ENCODE measurements at places on chromosomes 2 and 18. TPM values are rescaled to one million over a fixed set of nuclear protein-coding genes. Genes with fewer than 3 reads are reported as not detected.
A peak's percentile ranks its signal among the peaks of the same experiment; 100 is the strongest.

The NEU4 gene
- 22.0 TPM for total RNA-seq

The SERPINB10 gene
- not detected for total RNA-seq

The MYL1 gene
- not detected for total RNA-seq

The FSIP2 gene
- total RNA-seq: 2.4 TPM

The TFCP2L1 gene
- total RNA-seq: 1.1 TPM

The DTNB gene
- total RNA-seq: 16.3 TPM

- H3K4me1 ChIP-seq: peaks cover 61% of the 10 kb centered on the region
- peak overlapping the region; percentile 89 for H3K27ac ChIP-seq
- H3K27me3 ChIP-seq: no peaks in the 10 kb centered on the region
- H3K36me3 ChIP-seq: no peaks in the 10 kb centered on the region
Observed at GRCh38 chr2:197307933-197308521, 2.6 kb downstream of the ANKRD44 start.

DNA sequence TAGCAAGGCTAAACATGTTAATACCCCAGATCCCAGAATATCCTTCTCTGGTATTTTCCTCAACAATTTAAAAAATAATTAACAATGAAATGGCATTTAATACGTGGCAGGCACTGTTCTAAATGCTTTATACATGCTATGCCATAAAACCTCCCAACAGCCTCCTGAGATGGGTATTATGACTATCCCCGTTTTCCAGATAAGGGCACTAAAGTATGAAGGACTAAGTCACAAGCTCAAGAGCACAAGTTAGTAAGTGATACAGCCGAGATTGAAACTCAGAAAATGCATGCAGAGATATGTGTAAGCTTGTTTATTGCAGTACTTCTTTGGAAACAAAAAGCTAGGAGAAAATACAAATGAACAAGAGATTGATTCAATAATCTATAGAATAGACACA, 8.0 kb downstream of the ABCB11 start:
- no peak overlapping the region for H3K27ac ChIP-seq
- DNase-seq: no peak
- no peaks in the 10 kb centered on the region for H3K36me3 ChIP-seq
- H3K4me3 ChIP-seq: no peak overlapping the region

DNA sequence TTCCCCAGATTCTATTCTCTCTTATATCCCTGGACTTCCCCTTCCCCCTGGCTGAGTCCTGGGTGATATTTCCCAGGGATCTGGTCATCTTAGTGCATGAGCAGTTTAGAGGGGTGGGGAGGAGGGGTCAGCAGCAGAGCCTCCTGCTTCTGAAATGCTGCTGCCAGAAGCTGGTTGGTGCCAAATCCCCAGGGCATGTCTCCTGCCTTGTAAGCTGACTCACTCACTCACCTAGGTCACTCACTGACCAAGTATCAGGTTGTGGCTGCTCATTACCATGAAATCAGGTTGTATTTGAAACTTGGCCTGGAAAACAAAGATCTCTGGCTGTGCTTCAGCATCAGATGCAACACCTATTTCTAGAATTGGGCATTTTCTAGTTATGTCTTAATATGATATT, 14.3 kb downstream of the GPR39 start:
- no peaks in the 10 kb centered on the region for H3K36me3 ChIP-seq
- H3K27me3 ChIP-seq: no peaks in the 10 kb centered on the region
- no peak overlapping the region for H3K4me3 ChIP-seq
- no peaks in the 10 kb centered on the region for H3K4me1 ChIP-seq

DNA sequence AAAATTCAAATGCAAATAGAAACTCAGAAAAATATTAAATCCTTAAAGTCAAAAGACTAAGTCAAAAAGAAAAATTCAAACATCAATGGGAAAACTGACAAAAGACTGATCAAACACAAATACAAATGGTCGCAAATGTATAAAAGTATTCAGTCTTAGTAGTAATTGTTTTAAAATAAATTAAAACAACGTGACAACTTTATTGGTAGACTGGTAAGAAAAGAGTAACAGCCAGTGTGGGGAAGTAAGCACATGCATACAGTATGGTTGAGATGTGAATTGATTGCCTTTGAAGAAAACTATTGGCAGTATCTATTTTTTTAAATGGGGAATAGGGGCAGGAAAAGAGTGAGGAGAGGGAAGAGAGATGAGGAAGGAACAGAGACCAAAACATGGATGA, 9.8 kb downstream of the TMEM131 start:
- H3K4me1 ChIP-seq: no peaks in the 10 kb centered on the region
- DNase-seq: no peak
- no peak overlapping the region for H3K27ac ChIP-seq
- H3K27me3 ChIP-seq: no peaks in the 10 kb centered on the region
- H3K4me3 ChIP-seq: no peak overlapping the region

DNA sequence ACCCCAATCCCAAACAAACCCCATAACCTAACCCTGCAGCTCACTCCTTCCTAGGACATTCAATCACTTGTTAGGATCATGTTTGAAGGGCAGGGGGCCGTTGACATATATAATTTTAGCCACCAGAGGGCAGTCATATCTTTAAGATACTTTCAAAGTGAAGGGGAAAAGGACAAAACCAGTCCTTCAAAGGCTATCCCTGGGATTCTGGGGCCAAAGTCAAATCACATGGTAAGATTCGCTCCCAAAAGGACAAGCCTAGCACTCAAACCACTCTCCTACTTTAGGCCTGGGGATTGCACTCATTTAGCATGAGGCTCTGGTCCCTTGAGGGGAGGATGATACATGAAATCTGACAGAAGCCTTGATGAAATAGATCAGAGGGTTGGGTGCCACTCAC, 44.6 kb downstream of the HAUS1 start:
- H3K36me3 ChIP-seq: no peaks in the 10 kb centered on the region
- DNase-seq: no peak
- no peaks in the 10 kb centered on the region for H3K4me1 ChIP-seq
- no peaks in the 10 kb centered on the region for H3K27me3 ChIP-seq
- H3K27ac ChIP-seq: no peak overlapping the region

DNA sequence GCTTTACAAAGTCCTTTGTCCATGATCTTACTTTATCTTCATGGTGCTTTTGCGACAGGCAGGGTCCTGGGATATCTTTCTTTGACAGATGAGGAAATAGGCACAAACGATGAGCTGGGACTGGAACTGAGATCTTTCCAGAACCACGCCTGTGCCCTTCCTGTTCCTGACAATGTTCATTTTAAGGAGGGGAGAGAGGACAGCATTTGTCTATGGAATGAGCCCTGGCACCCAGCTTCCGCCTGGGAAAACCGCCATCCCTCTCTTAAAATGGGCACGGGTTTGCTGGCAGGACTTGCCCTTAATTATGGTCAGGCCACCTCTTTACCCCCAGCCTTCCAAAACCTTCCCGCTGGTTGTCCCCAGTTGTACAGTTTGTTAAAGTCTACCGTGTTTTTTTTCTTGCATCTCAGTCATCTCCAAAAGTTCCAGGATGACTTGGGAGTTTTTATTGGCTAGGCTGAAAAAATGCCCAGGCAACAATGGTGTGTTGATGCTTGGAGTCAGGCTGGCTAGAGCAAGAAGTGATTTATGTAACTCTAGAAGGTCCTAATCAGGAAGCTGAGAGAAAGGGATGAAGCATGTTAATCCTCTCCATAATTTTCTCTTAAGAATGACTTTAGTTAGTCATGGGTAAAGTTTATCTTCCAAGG, 264.9 kb upstream of the EPAS1 start:
- peak overlapping the region; percentile 2 for H3K4me3 ChIP-seq
- H3K36me3 ChIP-seq: no peaks in the 10 kb centered on the region
- DNase-seq: no peak

- no peak for DNase-seq
- no peak overlapping the region for H3K4me3 ChIP-seq
- no peak overlapping the region for H3K27ac ChIP-seq
- no peaks in the 10 kb centered on the region for H3K27me3 ChIP-seq
Observed at GRCh38 chr18:45680066-45680690, 43.8 kb upstream of the SLC14A1 start.

DNA sequence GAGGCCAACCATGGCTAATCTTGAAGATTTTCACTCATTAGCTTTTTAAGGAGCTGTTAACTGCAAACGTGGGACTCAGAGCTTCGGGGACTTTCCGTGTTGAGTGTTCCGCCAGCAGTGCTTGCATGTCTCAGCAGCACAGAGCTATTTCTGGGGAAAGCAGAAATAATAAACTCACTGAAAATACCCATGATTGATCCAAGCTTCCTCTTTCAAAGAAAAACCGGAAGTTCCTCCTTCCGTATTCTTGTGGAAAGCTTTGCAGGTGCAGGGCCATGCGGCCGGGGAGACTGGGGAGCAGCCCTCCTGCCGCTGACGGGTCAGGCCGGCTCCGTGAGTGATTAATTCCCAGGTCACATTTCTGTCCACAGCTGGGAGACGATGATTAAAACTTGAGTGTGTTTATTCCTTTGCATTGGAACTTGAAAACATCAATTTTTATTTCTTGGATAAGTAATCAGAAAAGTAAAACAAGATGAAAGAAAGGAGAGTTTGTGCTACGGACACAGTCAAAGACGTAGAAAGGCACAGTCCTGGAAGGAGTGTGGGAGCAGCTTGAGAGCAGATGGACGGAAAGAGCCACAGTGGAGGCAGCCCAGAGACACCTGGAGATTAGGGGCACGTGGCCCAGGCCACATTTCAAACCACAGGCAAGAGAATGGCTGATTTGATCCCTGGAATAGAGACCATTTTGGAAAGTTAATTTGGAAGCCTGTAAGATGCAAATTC, 54.2 kb upstream of the CTDP1 start:
- no peaks in the 10 kb centered on the region for H3K27me3 ChIP-seq
- peak overlapping the region; percentile 27 for H3K4me3 ChIP-seq
- H3K4me1 ChIP-seq: peaks cover 8% of the 10 kb centered on the region
- no peak for DNase-seq
- no peak overlapping the region for H3K27ac ChIP-seq

- no peaks in the 10 kb centered on the region for H3K27me3 ChIP-seq
- no peak overlapping the region for H3K27ac ChIP-seq
- peaks cover 12% of the 10 kb centered on the region for H3K4me1 ChIP-seq
- H3K4me3 ChIP-seq: peak overlapping the region; percentile 56
Observed at GRCh38 chr2:47345590-47345924, 57.4 kb upstream of the MSH2 start.

DNA sequence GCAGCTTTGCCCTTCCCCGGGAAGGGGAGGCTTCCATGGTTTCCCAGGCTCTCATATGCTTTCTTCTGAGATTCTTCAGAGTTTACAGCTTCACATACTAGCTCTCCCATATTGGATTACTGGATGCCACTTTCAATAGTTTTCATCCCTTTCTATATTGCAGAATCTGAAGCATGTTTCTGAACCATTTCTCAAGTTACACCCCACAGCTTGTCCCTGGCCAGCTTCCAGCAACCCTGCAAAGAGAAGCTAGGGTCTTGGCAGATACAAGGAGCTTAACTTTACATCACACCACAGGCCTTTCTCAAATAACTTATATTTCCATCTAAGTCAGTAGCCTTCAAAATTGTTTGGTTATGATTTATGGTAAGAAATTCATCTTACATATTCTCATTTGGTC, 39.6 kb downstream of the LHCGR start:
- H3K36me3 ChIP-seq: no peaks in the 10 kb centered on the region
- DNase-seq: no peak
- no peak overlapping the region for H3K4me3 ChIP-seq

DNA sequence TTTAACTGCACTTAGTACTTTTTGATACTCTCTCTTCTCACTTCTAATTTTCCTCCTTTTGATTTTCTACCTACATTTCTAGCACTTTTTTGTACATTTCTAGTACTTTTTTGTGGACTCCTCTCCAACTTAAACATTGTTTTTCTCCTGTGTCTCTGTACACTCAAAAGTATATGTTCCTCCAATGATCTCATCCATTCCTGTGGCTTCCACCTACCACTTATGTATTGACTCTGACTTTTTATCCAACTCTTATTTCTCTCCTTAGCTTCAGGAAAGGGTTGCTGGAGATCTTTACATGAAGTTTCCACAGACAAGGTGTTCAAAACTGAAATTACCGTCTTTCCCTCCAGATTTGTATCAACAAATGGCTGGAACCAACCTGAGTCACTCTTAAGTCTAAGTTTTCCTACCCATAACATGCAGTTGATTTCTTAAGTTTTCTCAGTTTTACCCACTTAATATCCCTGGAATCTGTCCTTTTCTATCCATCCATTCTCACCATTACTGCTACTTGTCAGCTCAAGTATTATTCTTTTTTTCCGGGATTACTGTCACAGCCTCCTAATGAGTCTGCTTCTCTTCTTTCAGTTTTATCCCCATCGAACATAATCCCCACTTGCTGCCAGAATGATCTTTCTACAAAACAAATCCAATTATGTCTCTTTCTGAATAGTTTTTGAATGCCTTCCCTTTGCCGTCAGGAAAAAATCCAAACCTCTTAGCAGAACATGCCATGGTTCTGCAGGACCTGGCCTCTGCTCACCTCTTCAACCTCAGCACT, 22.6 kb upstream of the PELI1 start:
- H3K4me3 ChIP-seq: no peak overlapping the region
- DNase-seq: no peak
- no peaks in the 10 kb centered on the region for H3K27me3 ChIP-seq
- H3K27ac ChIP-seq: no peak overlapping the region

GRCh38 chr18:10437837-10438236, 16.6 kb upstream of the APCDD1 start:
- H3K4me3 ChIP-seq: no peak overlapping the region
- H3K36me3 ChIP-seq: no peaks in the 10 kb centered on the region
- H3K27ac ChIP-seq: no peak overlapping the region
- no peaks in the 10 kb centered on the region for H3K4me1 ChIP-seq
- DNase-seq: no peak
- H3K27me3 ChIP-seq: no peaks in the 10 kb centered on the region

- H3K27me3 ChIP-seq: no peaks in the 10 kb centered on the region
- H3K36me3 ChIP-seq: no peaks in the 10 kb centered on the region
- no peaks in the 10 kb centered on the region for H3K4me1 ChIP-seq
- H3K27ac ChIP-seq: no peak overlapping the region
- DNase-seq: no peak
Observed at GRCh38 chr2:36731941-36732672, 35.6 kb downstream of the VIT start.

DNA sequence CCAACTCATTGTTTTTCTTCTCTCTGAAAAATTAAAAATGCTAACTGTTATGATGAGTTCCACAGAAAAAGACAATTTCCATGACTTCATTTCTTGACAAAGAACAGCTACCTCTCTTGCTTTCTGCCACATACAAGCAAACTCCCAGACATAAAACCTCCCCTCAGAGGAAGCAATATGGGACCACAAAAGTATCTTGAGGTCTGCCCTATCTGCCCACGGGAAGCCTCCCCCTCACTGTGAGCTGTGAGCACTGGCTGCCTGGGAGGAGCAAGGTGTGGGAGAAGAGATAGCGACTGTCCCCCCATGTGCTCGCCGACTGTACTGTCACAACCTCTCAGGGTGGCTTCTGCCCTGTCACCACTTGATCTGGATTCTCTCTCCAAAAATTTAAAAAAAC, 69.7 kb upstream of the NRP2 start:
- no peaks in the 10 kb centered on the region for H3K36me3 ChIP-seq
- H3K4me3 ChIP-seq: no peak overlapping the region
- no peaks in the 10 kb centered on the region for H3K4me1 ChIP-seq
- DNase-seq: no peak
- H3K27me3 ChIP-seq: no peaks in the 10 kb centered on the region

GRCh38 chr2:3959372-3959771, 256.0 kb downstream of the DCDC2C start:
- H3K4me1 ChIP-seq: no peaks in the 10 kb centered on the region
- H3K4me3 ChIP-seq: no peak overlapping the region
- no peak for DNase-seq
- no peak overlapping the region for H3K27ac ChIP-seq
- H3K27me3 ChIP-seq: no peaks in the 10 kb centered on the region

Data from thoracic aorta (tissue), 2 donors.